NCI-H1436 treated with DMSO at 0.1 percent for 48 hours (cell line): ENCODE measurements at places on chromosomes 12 and 14.

DNA sequence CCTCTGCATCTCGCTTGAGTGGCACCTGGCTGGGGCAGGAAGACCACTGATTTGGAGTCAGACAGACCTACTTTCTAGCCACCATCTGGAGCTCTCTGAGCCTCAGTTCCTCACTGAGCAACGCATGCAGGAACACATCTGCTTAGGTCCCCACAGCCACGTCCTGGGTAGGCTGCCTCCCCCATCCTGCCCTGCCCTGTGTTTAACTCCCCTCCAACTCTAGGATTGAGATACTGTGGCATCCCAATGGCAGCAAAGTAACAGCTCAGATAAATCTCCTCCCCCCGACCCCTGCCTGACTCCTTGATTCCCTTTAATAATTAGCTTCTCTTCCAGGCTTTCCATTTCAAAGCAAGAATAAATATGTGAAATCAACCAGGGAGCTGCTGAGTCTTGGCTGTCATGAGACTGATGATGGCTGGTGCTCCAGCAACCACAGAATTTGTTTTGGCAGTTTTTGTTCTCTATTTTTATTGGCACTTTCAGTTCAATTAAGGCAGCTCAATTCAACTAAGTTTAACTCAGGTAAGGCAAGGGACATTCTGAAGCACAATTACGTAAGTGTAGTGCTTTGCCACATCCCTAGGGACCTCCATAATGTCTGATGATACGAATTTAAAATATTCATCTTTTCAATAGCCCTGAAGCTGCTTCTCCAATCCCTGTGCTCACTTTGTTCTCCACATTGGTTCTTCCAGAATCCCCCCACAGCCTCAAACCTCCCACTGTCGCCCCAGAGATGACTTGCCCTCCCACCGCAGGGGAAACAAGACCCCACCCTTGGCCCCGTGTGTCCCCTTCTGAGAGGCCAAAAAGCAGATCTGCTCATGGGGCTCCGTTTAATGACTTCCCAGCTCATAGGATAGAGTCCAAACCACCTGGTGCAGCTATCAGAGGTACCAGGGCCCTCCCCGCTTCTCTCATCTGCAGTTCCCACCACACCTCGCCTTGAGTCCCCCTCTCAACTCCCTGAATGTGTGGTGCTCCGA, 58.2 kb downstream of the ESR2 start:
- no peak for DNase-seq

GRCh38 chr12:15584366-15585041, 204.7 kb downstream of the EPS8 start:
- no peak for DNase-seq

DNA sequence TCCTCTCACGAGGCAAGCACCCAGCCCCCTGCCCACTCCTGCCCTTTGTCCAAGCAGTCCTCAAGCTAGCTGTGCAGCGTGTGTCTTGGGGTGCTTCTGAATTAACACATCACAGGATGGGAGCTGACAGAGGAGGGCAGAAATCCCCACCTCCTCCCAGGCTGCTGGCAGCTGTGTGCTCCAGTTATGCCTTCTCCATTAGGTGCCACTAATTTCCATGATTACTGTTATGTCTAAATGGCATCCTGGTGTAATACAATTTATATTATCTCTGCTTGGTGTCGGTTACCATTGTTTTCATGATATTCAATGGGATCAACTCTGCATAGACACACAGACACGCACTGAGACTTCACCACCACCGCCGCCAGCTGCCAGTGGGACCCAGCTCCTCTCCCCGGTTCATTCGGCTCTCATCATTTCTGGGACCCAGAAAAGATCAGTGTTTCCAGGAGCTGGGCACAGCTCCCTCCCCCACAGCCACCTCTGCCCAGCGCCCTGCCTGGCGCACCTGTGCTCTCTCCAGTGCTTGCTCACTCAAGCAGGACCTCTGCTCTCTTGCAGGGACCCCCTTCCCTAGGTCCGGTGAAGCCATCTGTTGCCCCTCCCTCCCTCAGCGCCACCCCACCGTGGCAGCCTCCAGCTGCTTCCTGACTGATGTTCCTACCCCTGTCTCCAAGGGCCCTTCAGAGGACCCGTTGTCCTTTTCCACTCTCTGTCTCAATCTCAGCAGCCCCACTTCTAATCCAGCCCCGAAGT, 167.5 kb upstream of the FKBP4 start:
- DNase-seq, result no peak

- DNase-seq, result no peak
These were observed 257.3 kb upstream of the PLEKHG7 start for GRCh38 chr12:92445253-92446082.

DNA sequence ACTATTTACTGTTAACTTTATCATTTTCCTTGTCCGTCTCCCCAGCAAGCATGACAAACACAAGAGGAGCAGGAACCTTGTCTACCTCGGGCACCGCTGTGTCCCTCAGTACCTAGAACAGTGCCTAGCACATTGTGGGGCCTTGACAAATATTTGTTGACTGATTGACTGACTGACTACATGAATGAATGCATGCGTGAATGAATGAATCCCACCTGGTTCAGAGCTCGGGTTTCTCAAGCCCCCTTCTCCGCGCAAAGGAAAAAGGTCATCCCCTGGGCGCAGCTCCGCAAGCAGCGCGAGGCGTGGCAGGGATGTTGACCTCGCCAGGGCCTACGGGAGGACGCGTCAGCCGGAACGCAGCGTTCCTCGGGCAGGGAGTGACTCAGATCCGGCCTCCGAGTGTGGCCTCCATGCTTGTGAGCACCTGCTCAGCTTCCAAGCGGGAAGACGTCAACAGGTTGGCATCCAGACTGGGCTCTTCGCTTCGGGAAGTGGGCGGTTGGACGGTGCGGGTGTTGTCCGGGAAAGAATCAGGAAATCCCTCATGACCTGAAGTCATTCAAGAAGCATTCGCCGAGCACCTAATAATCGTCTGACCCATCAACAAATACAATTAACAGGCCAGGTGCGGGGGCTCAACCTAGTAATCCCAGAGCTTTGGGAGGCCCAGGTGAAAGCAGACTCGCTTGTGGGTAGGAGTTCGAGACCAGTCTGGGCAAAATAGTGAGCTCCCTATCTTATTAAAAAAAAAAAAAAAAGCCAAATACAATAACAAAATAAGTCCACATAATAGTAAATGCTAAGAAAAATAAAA, 13.9 kb upstream of the UBC start:
- DNase-seq, result no peak

DNA sequence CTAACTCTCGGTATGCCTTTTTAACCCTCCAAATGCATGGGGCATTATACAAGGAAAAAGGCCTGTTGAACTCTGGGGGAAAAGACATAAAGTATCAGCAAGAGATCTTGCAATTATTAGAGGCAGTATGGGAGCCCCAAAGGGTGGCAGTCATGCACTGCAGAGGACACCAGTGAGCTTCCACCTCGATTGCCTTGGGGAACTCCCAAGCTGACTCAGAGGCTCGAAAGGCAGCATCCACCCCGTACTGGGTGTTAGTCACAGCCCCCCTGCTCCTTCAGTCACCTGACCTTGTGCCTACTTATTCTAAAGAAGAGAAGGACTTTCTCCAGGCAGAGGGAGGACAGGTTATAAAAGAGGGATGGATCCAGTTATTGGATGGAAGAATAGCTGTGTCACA, 781.4 kb upstream of the TMEM132C start:
- DNase-seq, result no peak
